ENCODE measurements at places on chromosomes 12 and 14.

DNA sequence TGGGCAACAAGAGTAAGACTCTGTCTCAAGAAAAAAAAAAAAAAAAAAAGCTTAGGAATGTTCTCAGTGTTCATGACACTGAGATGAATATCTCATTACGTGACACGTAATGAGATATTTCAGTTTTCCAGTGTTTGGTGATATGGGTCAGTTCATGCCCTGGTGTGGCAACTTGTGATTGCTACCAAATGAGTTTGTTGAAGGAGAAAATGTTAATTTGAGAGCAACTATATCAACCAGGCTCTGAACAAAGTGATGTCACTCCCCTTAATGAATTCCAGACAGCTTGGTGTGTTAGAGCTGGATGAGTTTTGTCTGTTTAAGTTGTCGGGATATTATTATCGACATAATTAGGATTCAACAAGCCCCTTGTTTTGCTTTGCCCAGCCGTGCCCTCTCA lies 211.7 kb downstream of the DPF3 start:
- DNase-seq, result no peak

DNA sequence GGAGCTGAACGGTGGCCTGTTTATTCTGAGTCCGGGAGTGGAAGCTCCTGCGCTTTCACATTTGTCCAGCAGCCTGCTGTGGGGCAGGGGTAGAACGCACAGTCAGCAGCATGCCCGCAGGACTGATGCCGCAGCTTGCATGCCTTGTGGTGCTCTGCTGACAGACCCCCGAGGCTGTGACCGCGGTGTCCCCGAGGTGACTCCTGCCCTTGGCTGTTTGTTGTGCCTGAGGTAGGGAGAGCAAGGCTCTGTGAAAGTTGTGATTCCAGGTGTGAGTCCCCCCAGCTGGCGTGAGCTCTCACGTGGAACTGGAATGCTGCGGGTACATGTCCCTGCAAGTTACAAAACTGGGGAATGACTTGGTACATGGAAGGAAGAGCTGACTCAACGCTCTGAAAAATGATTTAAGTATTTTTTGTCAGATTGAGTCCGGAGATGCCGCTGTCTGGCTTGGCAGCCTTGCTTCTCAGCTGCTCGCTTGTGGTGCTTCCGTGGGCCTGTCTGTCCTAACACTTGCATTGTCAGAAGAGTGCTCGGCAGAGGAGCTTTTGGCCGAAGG lies 18.1 kb downstream of the MLXIP start:
- DNase-seq, result no peak

DNA sequence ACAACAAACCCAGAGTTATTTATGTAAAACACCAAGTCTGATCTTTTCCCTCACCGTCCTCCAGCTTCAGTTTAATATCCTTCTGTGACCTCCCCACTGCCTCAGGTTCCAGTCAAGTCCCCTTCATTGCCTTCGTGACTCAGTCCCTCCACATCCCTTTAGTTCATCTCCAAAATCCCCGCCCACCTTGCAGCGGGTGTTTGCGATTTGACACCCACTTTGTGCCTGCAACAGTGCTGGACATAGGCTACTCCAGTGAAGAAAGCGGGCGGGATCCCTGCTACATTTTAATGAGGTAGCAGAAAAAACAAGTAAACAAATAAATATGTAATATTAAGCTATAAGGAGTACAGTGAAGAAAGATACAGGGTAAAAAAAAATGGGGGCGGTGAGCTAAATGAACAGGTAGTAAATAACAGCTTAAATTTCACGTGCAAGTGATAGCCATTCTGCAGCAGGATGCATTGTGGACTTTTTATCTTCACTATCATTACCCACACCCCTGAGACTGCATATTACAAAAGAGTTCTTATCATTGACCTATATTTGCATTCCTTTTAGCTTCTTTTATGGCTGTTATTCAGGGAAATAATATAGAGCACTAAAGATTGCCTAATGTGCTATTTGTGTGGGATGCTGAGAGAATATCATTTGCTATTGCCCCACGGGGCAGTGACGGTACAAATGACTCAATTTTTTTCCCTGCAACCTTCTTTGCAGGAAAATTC lies 222.8 kb upstream of the NUDT4 start:
- no peak for DNase-seq

- DNase-seq, result no peak
These were observed 651 bp downstream of the PFKM start for GRCh38 chr12:48119834-48120195.

DNA sequence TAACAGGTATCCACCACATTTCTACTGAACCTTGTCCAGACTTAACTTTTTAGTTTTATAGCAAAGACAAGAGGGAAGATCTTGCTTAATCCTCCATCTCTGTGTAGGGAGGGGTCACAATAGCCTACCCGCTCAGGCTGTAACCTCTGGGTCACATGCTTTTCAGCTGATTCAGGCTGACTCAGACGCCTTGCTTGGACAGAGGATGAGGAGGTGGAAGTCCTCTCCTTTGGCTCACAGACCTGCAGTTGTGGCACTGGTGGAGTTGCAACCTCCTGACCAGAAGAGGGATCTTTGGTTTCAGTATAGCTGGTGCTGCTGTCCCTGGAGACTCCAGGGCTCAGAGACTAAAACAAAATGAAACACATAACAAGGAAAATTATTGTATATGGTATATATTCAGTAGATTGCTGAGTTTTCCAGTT lies 16.2 kb downstream of the ACIN1 start:
- no peak for DNase-seq

DNA sequence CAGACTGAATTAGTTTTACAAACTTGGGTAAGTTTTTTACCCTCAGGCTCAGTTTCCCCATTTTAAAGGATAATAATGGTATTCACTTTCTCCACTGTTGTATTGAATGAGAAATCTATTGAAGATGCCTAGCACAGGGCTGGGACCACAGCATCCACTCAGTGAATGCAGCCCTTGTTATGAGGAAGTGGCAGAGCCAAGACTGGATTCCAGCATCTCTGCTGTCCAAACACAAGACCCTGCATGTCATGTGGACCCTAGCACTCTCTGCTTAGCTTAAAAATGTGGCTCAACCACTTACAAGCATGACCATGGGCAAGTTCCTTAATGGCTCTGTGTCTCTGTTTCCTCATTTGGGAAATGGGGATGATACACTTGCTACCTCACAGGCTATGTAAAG lies 24.1 kb upstream of the TRIM9 start:
- no peak for DNase-seq

GRCh38 chr14:100955201-100955600 lies 51.7 kb upstream of the RTL1 start:
- no peak for DNase-seq

DNA sequence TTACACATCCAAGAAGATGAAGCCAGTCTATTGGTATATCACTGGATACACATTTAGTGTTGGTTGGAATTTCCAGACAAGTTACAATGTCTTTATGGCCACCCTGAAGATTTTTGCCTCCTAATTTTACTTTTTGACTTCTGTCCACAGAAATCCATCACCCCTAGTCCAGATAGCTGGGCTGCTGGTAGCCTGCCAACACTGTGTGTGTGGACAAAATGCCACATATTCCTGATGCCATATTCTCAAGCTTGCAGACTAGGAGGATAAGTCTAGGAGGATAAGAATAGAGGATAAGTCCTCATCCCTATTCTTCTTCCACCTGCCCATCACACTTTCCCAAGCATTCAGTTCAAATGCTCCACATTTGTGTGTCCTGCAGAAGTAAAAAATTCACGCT lies 4.6 kb downstream of the ESR2 start:
- no peak for DNase-seq

DNA sequence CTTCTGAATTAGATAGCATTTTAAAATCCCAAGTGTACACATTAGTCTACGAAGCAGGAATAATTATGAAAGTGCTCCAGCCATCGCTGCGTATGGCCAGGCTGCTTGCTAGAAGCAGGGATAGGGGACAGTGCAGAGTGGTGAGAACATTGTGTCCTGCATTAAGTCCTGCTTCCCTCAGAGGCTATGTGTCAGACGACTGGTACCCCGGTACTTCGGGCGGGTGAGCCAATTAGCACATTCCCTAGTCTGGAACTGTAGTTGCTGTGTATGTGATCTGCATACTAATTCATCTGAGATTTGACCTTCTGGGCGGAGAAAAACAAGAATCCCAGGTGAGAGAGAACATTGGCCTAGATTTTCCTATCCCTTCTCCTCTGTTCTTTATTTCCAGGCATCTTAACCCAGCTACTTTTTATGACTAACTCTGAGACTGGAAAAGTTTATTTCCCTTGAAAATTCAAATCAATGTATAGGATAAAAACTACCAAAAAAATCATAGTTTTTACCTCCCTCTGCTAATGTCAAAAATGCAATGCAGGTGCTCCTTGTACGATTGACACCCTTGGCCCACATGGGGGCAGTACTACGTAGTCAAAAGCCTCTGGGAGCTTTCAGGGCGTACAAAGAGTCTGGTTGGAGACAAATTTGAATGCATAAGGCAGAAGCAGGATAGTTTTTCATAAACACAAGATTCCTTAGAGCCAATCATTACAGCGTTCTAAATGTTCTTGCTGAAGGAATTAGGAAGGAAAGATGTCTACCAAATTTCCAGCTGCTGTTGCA lies 764.3 kb downstream of the NOVA1 start:
- DNase-seq, result peak; percentile 65

DNA sequence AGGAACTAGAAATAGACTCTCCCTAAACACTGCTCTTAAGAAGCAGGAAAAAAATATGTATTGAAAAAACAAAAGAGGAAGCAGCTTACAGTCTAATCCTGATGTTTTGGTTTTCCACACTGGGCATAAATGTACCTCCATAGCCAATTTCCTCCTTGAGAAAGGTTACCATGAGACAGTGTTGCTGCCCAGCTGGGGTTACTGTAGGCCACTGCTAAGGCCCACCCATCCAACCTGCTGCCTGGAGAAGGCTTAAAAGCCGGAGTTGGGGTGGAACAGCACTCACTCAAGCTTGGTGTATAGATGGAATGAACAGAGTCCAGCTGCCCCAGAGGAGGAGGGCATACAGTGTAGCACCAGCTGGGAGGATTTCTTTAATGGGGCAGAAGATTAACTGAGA lies 41.1 kb downstream of the ERG28 start:
- no peak for DNase-seq

GRCh38 chr12:6792522-6793201 lies 3.3 kb downstream of the CD4 start:
- DNase-seq, result peak; percentile 63

GRCh38 chr12:98172801-98173200 lies 342.6 kb upstream of the TMPO start:
- DNase-seq, result no peak

DNA sequence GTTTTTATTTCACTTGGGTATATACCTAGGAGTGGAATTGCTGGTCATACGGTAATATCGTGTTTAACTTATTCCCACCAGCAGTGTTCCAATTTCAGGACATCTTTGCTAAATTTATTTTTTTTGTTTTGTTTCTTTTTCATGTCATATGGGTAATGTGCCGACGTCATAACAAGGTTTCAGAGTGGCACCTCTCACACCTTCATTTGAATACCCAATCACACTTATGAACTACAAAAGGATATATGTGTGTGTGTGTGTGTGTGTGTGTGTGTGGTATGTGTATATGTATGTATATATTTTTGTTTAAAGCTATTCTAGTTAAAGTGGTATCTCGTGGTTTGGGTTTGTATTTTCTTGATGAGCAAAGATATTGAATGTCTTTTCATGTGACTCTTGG lies 12.1 kb downstream of the TRAF3 start:
- DNase-seq, result no peak

- DNase-seq, result no peak
These were observed 219.4 kb upstream of the CPNE8 start for GRCh38 chr12:39124768-39125167.
